ENCODE measurements at places on chromosomes 11 and 22.

DNA sequence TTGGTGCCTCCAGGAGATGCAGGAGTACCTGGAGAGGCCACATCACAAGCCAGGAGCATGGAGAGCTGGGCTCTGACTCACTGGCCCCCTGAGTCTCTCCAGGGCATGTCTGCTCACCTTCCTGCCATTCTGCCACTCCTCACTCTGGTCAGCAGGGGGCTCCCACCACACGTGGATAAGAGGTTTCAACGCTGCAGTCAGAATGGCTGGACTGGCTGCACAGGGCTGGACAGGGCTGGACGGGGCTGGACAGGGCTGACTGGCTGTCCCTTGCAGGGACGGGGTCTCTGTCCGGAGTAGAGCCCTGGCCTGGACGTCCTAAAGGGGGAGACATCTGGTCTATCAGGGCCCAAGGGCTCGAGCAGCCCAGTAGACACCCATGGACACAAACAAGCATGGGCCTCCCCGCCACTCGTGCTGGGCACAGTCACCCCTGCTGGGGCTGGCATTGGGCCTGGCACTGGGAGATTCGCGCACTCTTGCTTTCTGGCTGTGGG is 34.6 kb downstream of the CYTH4 start:
- DNase-seq: peak; percentile 72

DNA sequence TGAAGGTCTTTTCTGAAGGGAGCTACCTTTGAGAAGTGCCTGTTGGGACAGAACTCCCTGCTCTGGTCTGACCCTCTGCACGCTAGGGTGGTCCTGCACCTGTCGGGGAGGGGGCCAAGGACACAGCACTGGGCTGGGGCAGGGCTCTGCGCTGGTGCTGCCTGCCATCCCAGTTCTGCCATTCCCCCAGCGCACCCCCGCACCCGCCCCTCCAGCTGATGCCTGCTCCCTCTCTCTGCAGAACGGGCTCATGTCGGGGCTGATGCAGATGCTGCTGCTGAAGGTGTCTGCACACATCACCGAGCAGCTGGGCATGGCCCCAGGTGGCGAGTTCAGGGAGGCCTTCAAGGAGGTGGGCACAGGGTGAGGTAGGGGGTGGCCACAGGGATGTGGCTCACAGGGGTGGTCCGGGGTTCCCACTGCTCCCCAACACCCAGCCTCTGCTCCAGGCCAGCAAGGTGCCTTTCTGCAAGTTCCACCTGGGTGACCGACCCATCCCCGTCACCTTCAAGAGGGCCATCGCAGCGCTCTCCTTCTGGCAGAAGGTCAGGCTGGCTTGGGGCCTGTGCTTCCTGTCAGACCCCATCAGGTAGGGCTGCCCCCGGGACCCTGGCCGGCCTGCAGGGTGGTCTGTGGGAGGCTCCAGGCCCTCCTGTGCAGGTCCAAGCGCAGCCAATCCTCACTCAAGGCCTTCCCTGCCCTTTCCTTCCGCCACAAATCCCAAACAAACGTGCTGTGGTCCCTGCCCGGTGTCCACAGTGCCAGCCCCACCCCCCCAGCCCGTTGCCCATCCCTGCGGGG is 3.6 kb upstream of the SELENOO start:
- DNase-seq: no peak

- DNase-seq: no peak
Observed at GRCh38 chr11:62732830-62733229, 4.5 kb downstream of the TTC9C start.

GRCh38 chr22:45775569-45776312 is 104.1 kb downstream of the ATXN10 start:
- DNase-seq: no peak

GRCh38 chr22:39988386-39989114 is 6.2 kb upstream of the FAM83F start:
- no peak for DNase-seq

DNA sequence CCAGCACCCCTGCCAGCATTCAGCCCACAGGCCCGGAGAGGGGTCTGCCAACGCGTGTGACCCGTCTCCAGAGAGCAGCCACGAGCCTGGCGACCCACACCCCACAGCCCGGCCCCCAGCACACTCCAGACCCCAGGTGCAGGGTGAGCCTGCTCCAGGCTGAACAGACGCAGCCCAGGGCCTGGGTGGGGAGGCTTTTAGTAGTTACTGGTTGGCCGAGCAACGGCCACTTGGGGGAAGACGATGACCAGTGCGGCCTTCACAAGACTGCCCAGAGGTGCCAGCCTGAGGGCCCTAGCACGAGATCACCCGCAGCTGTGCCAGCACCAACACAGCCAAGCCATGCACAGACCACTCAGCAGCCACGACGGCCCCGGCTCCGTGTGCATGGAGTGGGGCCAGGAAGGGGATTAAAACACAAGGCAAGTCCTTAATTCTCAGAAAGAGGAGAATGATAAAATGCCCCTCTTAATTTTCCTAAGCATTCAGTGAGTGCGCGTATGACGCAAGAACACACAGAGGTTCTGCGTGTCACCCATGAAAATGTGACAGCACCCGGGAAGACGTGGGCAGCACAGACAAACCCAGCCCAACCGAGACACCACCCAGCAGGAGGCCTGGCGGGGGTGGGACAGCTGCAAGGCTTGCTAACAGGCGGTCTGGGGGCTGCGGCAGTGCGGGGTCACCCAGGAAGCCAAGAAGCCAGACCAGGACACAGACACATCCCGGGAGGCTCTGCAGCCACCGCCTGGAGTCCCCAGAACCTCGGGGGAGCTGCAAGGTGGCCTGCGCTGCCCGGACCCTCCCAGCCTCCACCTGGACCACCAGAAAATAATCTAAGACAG is 47.6 kb downstream of the BRD1 start:
- no peak for DNase-seq

DNA sequence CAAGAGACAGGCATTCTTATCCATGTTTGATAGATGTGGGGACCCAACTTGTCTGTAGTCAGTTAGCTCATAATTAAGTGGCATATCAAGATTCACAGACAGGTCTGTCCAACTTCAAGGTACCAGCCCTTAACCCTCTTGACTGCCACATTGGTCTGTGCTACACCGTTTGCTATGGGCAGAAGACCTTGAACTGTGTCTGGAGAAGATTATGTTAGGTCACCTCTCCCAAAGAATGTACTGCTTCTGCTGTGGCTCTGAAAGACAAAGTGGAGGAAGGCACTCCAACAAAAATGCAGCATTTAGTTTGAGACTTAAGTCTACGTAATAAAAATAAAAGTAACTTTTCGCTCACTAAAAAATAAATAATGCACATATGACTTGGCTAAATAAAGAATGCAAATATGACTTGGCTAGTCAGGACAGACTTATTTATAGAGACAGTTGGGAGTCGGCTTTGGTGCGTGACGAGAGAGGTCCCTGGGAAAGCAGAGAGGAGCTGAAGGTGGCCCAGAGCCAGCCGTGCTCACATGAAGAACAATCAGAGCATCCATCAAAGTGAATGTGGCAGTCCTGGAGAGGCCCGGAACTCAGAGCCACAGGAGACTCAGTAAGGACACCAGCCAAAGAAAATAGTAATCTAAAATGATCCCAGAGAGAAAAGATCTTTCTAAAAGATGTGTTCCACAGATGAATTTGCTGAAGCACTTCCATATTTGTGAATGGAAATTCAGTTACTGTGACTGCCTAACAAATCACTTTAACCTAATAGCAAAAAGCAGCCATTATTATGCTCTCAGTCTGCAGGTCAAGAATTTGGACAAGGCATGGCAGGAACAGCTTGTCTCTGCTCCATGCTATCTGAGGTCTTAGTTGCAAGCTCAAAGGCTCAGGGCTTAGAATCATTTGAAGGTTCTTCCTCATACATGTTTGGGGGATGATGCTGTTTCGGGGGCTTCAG is 35.0 kb downstream of the CWC15 start:
- DNase-seq: no peak

GRCh38 chr11:91972665-91973266 is 251.9 kb upstream of the FAT3 start:
- no peak for DNase-seq

DNA sequence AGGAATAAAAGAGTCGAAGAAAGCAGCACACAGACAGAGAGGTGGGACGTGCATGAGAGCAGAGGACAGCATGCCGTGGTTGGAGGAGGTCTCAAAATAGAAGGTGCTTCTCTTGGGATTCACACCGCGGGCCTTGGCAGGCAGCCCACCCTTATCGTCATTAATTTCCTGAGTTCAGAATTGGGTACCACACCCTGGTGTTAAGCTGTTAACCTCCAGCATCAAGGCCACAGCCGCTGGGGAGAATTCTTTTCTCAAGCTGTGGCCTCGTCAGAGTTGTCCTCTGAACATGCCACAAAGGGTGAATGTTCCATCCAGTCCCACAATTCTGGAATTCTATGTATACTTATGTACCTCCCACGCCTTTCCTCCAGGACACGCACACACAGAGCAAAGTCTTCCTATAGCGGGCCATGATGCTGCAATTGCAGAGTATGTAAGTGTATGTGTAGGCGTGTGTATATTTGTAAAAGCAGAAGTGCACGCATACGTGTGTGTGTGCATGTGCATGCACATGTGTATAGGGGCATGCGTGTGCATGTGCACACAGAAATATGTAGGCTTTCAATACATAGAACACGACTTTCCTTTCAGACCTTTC is 39.0 kb downstream of the ADAMTS8 start:
- no peak for DNase-seq

DNA sequence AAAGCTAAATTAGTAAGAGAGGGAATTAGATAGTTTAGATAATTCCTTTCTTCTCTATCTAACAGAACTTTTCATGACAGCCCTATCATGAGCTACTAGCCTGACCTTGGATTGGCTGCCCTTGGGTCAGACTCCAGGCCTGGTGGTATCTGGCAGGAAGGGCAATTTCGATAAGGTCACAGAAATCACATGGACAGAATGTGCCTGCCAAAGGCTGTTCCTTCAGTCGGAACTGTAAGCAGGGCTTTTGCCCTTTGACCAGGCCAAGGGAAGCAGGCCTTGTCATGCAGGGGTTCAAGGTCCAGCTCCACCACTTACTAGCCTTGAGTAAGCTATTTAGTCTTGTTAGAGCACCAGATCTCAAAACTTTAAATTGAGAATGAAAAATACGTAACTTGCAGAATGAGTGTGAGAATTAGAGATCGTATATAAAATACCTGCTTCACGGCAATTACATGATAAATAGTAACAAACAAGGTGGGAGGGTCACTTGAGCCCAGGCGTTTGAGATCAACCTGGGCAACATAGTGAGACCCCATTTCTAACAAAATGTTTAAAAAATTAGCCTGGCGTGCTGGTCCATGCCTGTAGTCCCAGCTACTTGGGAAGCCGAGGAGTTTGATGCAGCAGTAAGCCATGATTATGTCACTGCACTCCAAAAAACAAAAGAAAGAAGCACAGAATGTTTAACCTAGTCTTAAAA is 60.8 kb upstream of the SC5D start:
- DNase-seq: no peak

GRCh38 chr11:130458410-130458729 is 9.9 kb downstream of the ADAMTS15 start:
- no peak for DNase-seq

- DNase-seq: no peak
Observed at GRCh38 chr22:11253000-11253511, 4274.9 kb upstream of the OR11H1 start.

DNA sequence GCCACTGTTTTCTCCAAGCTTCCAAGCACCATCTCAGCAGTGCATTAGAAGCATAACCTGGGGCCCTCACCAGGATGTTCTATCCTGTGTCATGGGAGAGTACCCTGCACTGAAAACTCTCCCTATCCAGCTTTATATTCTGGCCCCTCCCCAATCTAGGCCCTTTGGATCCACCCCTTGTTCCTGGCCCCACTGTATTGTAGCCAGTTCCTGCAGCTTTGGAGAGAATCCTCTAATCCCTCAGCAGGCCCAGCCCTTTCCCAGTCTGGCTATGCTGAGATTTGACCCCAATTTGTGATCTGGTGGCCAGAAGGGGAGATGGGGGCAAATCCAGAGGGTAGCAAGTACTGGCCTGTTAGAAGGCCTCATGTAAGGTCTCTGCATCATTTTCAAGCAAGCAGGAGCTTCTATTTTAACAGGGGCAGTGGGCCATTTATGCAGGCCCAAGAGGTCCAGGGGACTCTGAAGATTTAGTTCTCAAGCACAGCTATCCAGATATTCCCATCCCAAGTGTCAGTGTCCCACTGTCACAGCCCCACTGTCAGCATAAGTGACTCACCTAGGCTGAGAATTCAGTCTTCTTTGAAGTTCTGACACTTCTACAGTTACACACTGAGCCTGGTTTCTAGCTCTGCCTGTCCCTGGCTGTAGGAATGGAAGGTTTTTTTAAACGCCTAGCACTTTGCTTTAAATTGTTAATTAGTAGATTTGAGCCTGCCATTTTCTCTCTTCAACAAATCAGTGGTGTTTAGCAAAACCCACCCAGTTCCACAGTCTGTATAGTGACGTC is 589.5 kb upstream of the CADM1 start:
- no peak for DNase-seq
